Cortex of kidney (tissue), 1 donor: ENCODE measurements at places on chromosomes 11 and 22.

GRCh38 chr11:115151010-115151409 is 353.2 kb downstream of the CADM1 start:
- DNase-seq = no peak

- no peak for DNase-seq
These were observed 35.5 kb upstream of the TTC12 start for GRCh38 chr11:113278925-113279324.

DNA sequence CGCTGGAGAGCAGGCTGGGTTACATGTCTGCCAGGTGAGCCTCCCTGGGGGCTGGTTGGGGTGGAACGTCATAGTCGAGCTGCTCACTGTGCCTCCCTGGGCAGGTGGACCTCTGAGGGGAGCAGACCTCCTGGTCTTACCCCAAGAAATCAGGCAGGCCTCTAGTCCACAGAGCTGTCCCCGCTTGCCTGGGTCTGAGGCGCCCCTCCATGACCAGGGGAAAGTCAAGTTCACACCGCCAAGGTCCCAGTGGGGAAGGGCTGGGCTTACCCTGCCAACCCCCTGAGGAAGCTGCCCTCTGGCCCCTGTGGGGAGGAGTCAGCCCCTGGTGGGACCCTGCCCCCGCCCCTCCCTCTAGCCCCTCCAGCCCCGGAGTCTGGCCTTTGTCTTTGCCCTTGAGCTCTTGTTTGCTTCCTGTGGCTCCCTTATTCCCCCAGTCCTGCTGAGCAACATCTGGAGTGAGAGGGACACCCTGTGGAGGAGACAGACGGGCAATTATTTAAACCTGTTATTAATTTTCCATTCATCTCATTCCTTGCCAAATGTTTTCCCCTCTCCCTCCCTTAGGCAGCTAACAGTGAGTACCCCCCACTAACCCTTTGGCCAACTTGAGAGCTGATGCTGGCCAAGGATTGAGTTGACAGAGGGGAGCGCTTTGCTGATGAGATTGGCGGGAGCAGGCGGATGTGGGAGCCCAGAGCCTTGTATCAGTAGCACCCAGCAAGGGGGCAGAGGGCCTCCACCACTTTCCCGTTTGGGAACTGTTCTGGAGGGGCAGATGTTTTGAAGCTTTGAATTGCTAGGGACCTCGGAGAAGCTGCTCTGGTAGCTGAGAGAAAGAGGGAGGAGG is 83.4 kb downstream of the CEP164 start:
- DNase-seq = no peak

DNA sequence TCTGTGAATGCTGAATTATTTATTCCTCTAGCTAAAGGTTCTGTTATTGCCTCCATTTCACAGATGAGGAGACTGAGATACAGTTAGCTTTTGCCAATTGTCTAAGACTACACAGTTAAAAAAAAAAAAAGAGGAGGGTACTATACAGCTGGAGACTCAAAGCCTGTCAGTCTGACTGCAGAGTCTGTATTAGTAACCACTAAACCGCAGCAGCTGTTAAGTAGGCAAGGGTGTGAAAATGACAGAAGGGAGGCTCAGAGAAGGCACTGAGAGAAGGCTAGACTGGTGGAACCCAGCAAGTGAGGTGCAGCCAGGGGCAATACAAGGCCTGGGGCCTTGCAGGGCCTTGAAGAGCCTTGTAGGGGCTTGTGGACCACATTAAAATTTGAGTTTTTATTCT is 181.2 kb downstream of the CSNK2A3 start:
- no peak for DNase-seq

- no peak for DNase-seq
These were observed 10.0 kb upstream of the BACE1-AS start for GRCh38 chr11:117281159-117281558.

DNA sequence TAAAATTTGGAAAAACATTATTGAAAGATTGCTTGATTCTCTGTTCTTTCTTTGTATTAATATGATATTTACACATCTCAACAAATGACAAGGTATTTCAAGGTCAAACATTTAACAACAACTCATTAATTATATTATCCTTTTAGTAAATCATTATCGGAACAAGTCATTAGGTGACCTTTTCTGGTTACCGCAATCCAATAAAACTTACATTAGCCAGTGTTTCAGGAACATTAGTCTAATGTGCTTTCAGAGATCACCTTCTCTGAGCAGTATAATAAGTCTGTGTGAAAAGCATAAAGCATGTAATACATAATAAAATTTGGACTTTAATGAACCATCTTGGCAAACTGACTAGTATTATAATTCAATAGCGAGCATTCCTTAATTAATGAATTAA is 1466.4 kb downstream of the FAM181B start:
- DNase-seq = no peak

DNA sequence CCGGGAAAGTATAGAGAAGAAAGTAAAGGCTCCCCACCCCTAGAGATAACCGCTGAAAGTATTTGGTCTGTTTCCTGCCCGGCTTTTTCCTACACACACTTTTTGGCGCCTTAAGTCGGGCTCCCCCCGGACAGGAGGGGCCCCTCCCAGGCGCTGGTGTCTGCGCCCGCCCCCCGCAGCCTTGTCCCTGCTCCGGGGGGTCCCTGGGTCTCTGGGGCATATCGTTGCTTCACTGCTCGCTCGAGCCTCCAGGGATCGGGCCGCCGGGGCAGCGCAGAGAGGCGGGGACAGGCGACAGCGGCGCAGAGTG is 928 bp upstream of the CRACR2B start:
- DNase-seq = no peak

GRCh38 chr22:36227806-36228205 is 11.5 kb downstream of the APOL2 start:
- DNase-seq = no peak

GRCh38 chr11:128804481-128804880 is 62.6 kb downstream of the KCNJ1 start:
- DNase-seq = no peak
